ENCODE measurements at places on chromosomes 6 and 20.

DNA sequence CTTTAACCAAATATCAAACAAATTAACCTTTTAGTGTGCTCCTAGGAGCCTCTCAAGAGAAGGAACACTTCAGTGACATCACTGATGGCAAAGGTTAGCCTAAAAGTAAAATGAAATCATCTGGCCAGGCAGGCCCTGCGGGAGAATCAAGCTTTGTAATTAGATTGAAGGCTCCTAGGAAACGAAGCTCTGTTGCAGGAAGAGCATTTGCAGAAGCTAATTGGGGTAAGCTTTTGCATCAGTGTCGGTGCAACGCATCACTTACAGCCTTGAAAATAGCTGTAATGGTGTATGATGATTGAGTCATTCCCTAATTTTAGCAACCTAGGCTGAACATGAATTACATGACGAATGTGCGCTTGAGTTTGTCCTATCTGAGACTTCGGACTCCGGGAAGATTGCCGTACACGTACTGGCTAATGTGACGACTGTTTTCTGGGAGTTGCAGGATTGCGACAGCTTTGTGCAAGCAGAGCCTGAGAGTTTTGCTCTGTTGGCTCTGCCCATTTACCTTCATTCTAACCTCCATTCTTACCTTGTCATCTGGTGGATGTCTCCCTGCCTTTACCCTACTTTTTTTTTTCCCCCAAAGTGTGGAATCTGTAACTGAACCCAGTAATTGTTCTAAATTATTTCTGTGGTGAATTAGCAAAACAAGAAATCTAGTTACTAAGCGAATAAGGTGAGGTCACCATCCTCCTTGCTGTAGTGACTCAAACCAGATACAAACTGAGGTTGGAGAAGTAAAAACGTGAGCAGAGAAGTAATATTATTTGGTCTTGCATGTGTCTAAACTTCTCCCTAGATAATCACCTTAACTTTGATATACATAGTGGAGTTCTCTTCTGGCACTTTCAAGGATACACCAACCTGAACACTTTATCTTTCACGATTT lies 675.9 kb upstream of the CITED2 start:
- no peak for DNase-seq

DNA sequence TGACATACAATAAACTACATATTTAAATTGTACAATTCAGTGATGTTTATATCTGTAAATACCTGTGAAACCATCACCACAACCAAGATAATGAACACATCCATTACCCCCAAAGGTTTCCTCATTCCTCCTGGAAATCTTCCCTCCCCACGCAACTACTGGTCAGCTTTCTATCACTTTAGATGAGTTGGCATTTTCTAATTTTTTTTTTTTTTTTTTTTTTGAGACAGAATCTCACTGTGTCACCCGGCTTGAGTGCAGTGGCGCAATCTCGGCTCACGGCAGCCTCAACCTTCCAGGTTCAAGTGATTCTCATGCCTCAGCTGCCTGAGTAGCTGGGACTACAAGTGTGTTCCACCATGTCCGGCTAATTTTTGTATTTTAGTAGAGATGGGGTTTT lies 31.7 kb upstream of the ECI2 start:
- no peak for DNase-seq

- DNase-seq, result no peak
These were observed 672.1 kb downstream of the HACE1 start for GRCh38 chr6:104187616-104188015.

- no peak for DNase-seq
These were observed 516 bp upstream of the IRF4 start for GRCh38 chr6:390914-391558.

DNA sequence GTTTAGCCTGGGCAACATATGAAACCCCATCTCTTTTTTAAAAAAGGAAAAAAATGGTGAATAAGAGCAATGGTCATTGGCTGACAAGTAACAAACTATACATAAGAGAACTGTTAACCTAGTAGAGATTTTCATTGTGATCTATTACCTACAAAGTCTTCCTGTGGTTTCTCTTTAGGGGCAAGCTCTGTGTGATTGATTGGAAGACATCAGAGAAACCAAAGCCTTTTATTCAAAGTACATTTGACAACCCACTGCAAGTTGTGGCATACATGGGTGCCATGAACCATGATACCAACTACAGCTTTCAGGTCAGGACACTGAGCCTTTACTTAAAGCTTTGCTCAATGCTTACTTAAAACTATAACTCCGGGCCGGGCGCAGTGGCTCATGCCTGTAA lies 19.2 kb downstream of the MGME1 start:
- no peak for DNase-seq

DNA sequence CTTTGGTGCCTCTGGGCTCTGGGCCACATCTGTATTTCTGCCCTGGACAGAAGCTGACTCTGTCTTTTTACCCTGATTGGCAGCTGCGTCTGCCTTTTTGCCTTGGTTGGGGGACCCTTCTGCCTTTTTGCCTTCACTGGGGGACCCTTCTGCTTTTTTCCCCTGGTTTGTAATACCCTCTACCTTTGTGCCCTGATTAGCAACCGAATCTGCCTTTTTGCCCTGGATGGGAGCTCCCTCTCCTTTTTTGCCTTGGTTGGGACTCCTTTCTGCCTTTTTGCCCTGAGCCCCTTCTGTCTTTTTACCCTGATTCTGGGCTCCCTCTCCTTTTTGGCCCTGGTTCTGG lies 23.4 kb downstream of the RRBP1 start:
- DNase-seq, result no peak

DNA sequence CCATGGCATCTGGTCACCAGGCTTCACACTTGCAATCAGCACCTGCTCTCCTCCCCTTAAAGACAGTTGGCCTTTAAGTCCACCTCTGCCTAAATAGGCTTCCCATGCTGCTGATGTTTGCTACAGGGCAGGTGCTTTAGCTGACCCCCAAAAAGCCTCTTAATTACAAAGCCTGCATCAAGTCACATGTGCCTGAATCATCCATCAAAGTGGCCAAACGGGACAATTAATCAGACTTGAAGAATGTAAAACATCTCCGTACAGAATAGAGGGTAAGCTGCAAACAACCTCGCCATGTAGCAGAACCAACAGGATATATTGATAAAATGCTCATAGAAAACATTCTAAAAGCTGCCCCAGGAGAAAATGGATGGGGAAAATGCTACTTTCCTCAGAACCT lies 7.4 kb downstream of the LY86 start:
- DNase-seq, result no peak

GRCh38 chr20:14481863-14482262 lies 144.5 kb upstream of the FLRT3 start:
- no peak for DNase-seq

DNA sequence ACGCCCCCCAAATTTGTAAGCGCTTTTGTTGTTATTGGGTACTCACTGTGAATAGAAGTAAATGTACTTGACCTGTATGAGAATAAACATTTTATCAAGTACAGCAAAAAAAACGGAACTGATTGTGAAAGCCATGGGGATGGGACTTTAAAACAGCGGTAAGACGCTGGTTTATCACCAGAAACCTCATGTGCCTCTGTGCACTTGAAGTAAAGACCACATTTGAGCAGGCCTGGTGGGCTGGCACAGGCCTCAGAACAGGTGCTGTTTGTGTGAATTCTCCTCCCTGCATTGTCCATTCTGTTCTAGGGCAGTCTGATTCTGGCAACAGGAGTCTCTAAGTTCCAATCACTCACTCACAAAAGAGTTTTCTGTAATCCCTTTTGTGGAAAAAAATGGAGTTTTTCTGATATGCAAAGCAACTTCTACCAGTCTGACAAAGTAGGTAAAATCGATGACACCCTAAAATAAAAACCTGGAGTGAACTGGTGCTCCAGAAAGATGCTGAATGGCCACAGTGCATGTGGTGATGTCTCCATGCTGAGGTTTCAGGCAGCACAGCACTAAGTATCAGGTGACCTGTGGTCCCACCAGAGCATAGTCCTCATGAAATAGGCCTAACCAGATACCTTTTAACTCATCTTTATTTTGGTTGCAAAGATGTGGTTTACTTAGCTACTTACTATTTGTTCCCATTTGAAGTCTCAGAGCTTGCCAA lies 53.9 kb downstream of the STX7 start:
- DNase-seq, result no peak

All from CD4-positive, alpha-beta T cell treated with Interleukin-4 for 1 hour (primary cell).